ENCODE measurements at places on chromosomes 1 and 21.
A peak's percentile ranks its signal among the peaks of the same experiment; 100 is the strongest.

DNA sequence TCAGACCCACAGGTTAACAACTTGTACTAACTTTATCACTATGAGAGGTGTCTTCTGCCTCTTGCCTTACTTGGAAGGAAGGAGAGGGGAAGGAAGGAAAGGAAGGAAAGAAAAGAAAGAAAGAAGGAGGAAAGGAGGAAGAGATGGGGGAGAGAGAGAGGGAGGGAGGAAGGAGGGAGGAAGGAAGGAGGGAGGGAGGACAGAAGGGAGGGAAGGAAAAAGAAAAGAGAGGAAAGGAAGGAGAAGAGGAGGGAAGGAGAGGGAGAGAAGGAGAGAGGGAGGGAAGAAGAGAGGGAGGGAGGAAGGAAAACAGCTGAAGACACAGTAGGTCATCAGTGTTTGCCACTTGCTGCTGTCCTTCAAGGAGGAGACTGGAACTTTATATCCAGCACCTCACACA lies 5.3 kb upstream of the SIPA1L2 start:
- DNase-seq: no peak

DNA sequence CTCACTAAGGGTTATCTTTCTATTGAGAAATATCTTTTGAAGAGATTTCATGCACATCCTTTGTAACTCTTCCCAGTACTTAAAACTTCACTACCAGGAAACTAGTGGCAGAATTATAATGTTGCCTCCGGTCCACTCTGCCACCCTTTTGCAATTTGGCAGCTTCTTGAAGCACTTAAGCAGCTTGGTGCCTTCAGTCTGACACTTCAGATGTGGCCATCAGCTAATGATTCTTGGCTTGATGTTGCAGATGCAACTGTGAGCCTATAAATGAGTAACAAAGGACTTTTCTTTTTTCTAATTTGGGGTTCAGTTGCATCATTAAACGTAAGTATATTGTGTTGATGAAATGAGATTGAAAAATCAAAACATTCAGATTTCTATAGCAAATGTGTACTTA lies 187.5 kb upstream of the C21orf91 start:
- DNase-seq: no peak

DNA sequence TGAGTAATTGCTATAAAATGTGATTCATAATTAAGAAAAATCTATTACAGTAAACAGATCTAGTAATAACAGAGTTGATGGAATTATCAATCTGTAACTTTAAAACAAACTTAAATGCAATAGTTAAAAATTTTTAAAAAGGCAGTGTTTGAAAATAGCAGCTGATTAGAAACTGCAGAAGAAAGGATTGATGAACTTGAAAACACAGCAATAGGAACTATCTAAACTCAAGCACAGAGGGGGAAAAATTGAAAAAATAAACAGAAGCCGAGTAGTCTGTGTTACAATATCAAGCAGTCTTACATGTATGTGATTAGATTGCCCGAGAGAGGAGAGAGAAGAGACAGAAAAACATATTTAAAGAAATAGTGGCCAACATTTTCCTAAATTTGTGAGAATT lies 569.0 kb upstream of the B3GALT2 start:
- no peak for DNase-seq

DNA sequence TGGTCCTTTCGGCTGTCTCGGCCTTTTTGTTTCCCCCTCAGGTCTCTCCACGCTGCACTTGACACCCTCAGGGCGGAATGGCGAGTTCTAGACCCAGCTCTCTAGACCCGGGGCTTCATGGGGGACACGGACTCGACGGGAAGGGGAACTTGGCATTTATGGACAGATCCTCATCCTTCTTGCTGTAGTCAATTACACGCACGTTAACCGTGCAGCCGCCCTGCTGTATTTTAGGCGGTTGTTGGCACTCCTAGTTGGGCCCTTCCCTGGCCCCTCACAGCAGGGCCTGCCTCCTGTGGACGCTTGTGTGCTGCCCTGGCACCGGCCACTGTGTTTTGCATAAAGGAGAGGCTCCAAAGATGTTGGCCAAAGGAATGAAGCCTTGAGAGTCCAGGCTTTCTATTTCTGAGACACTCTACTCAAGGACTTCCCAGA lies 558 bp upstream of the BTG3 start:
- no peak for DNase-seq

GRCh38 chr1:181036107-181036836 lies 2.5 kb downstream of the MR1 start:
- DNase-seq: no peak

DNA sequence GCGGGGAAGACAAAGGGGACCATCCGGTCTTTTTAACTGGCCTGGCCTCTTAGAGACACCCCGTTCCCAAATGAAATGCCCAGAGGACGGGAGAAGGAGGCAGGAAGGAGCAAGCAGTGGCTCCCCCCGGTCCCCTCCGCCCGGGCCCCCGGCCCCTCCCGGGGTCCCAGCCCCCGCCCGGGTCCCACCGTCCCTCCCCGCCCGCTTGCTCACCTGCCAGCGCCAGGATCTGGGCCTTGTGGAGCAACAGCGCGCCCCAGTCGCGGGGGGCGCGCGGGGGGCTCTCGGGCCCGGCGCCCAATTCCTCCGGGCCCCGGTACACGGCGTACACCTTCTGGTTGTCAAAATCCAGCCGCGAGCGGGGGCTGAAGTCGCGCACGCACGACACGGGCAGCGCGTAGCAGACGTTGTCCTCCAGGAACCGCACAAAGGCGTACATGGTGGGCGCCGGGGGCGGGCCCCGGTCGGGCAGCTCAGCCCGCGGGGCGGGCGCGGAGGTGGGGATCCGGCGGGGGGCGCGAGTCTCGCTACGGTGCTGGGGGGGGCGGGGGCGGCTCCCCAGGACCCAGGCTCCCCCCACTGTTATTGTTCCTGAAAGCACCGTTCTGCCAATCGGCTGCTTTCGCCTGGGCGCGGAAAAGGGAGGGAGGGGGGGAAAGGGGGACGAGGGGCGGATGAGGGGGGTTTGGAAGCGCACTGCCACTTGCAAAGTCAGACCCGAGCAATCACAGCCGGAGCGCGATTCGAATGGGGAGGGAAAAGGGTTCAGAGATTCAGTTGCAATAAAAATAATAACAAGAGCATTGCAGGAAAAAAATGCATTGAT lies at the start of gene BEND5:
Gene BEND5 (minus strand): TSS at position 499 of the 826 bp plus-strand sequence. CDS start 60 bp downstream, at position 439.
- peak; percentile 59 for DNase-seq

DNA sequence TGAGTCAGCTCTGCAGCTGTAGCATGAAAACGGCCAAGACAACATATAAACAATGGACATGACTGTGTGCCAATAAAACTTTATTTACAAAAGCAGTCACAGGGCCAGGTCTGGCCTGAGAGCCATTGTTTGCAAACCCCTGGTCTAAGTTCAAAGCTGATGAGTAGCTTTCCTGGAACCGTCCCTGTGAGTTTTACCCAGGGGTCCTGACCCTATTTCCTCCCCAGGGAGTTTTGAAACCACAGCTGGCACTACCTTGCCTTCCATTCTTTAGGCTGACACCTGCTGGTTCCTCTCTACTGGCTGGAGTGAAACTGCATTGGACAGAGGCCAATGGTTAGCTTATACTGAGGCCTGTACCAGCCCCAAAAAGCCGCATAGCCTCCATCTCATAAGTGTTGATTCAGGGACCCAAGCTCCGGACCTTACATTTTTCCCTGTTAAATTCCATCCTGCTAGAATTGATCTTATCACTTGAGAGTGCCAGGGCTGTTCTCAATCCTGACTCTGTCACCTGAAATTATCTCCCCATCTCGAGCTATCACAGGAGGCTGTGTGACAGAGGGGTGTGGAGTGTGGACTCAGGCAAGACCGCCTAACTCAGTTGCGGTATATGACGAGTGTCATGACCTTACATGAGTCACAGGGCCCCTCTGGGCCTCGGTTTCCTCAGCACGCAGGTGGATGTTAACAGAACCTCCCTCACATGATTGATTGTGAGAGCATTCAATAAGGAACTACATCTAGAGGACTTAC lies 343.6 kb downstream of the NPHP4 start:
- DNase-seq: no peak

GRCh38 chr1:182962554-182963115 lies 9.7 kb upstream of the SHCBP1L start:
- DNase-seq: no peak

DNA sequence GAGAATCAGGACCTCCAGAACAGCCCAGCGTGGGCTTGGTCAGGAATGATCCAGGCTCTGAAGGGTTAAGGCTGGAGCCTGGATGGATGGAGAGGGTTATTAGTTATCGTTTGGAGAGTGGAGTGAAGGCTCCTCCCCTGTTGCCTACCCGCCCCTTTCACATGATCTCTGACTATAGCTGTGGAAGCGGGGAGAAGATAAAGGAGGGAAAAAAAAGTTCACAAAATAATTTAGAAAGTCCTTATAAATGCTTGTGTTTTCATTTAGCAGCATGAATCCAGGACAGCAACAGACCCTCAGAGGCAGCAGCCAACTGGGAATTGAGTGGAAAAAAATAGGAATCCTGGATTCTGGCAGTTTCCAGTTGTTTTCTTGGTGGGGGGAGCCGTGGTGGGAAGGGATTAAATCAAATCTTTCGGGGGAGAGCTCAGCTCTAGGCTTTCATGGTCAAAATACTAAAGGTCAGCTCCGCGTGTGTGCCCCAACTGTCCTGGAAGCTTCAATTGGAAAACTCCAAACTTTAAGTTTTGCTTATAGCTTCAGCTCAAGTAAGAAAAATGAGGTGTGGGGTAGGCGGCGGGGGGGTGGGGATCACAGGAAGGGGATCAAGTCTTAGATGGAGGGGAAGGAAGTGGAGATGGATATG lies 595 bp upstream of the DDR2 start:
- no peak for DNase-seq

- DNase-seq: no peak
Measured at GRCh38 chr1:64683419-64683818, 61.5 kb upstream of the RAVER2 start.

DNA sequence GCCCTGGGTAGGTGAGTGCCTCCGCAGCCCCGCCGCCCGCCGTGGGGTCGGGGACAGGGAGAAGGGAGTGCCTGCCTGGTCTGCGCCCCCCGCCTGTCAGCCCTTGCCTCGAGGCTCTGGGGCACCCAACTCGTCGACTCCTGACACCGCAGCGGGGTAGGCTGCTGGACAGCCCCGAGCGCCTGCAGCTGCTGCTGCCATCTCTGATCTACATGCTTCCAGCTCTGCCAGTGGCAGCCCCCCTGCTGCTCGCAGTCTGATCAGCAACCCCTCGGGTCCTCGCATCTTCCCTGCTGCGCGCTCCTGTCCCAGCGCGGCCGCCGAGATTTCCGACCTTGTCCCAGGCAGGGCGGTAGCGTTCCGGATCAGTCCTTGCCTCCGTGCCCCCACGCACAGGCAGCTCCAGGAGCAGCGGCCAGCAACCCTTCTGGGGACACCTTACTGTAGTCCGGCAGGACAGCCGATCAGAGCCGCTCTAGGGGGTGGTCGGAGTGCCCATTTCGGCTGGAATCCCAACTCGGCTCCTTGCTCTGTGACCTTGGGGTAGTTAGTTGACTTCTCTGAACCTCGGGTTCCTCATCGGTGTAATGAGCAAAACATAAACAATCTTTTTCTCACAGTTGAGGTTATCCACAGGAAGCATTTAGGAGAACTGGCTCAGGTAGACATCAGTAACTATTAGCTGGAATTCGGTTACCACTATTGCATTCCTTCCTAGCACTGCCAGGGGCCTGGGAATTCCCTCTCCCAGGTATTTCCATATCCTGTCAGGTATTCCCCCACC lies 540 bp downstream of the BCAN start:
- no peak for DNase-seq

- no peak for DNase-seq
Measured at GRCh38 chr1:231478811-231479210, 49.7 kb upstream of the TSNAX start.

DNA sequence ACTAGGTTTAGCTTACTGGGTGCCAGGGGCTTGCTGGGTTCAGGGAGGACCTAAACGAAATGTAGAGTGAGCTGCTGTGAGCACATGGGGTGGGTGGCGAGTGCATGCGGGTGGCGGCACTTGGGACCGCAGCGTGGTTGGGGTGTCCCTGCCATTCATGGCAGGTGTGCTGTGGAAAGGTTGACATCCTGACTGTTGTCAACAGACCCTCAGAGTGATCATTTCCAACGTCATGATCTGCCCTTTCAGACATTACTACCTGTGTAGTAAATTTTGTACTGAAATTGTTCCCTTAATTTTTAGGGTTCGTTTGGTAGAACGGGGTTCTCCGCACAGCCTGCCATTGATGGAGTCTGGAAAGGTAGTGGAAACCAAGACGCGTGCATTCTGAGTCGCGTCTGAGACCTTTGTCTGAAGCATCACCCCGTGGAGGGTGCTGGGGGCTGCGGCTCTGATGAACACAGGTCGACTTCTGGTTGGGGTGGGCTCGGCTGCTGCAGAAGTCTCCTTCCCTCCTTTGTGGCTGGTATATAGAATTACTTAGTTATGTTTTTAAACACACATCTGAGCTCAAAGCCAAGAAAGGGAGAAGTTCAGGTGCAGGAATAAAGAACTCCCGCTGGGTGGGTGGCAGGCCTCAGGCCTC lies 43.3 kb downstream of the S100B start:
- DNase-seq: peak; percentile 30

DNA sequence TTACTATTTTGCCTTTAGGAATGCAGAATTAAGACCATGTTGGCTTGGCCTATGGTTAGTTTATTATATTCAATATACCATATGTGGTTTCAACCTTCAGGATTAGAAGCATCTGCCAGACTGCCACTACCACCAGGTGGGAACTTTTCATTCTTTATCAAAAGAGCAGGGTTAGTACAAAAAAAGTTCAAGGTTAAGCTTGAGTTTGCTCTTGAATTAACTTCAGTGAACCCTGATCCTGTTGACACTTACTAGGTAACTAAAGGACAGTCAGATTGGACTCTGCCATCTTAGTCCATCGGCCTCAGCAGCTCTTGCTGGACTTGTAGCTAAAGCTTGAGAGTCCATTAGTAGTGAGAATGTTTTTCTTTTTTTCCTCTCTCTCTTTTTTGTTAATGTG lies 22.1 kb downstream of the CLIC4 start:
- no peak for DNase-seq
